ENCODE measurements at places on chromosomes 16 and 17.

DNA sequence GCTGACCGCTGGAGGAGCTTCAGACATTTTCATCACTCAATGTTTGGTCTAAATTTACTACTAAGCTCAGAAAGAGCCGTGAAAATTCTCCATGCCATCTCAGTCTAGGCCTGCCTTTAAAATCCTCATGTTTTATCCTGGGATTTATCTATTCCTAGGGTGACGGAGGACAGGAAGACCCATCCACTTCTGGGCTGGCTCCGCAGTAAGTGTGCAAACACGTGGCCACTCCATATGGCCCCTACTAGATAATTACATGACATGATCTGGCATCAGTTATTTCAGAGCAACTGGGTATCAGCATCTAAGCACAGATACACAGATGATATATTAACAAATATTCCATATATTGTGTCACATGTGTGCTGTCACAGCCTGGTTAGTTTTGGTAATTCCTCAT, 77.8 kb upstream of the HS3ST4 start:
- no peak for DNase-seq

- no peak for DNase-seq
Observed at GRCh38 chr17:75188614-75189013, 5.9 kb upstream of the SUMO2 start.

GRCh38 chr16:272633-273546, 2.9 kb downstream of the RGS11 start:
- DNase-seq: no peak

- peak; percentile 12 for DNase-seq
Observed at GRCh38 chr16:83308414-83308813, 499.4 kb upstream of the HSBP1 start.

- DNase-seq: no peak
Observed at GRCh38 chr17:51572115-51572514, 311.8 kb downstream of the UTP18 start.

- no peak for DNase-seq
Observed at GRCh38 chr17:72920513-72920912, 172.0 kb downstream of the SLC39A11 start.

GRCh38 chr16:59432896-59433295, 698.8 kb upstream of the GOT2 start:
- DNase-seq: no peak

DNA sequence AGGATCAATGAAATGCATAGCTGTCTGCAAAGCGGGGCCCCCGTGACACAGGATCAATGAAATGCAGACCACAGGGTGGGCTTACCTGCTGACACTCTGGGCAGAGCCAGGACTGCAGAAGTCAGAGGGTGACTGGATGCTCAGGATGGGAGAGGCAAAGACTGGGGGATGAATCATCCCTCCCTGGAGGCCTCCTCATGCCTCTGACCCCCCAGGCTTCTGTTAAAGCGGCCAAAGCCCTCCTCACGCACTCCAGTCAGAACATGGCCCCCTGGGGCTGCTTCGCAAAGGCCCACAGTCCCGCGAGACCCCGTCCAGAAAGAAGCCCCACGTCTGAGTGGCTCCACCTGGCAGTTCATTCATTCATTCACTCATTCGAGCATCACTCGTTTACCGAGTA, 38.4 kb upstream of the FOXF1 start:
- peak; percentile 30 for DNase-seq

DNA sequence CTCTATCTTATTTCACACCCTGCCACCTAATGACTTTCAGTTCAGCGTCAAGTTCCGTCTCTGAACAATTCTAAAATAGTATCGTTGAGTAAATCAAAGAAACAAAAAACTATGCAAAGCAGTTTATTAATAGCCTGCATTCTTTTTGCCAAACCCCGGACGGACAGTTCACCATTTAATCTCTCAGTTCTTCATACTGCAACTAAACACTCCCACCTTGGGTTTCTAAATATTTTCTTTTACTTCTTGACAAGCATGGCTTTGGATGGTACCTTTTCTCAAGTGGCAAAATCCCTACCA, 1.2 kb downstream of the MYH11 start:
- DNase-seq: no peak

- DNase-seq: no peak
Observed at GRCh38 chr16:49017501-49017900, 264.1 kb downstream of the CBLN1 start.

DNA sequence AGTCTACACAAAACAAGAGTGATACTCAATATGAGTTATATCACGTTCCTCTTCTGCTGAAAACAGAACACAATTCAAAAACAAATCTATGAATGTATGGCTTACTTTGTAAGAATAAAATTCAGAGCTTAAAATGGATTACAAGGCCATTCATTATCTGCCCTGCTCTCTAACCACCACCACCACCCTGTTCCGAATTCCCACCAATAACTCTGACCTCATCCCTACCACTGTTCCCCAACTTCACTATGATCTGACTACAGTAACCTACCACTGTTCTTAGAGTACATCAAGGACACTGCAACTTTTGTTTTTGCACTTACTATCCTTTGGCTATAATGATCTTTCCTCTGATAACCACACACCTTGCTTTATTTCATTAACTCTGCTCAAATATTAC, 21.3 kb downstream of the FBXL20 start:
- DNase-seq: no peak

GRCh38 chr17:68375566-68375965, 81.7 kb downstream of the WIPI1 start:
- DNase-seq: no peak

GRCh38 chr17:17365476-17366110, 62.4 kb downstream of the NT5M start:
- no peak for DNase-seq

DNA sequence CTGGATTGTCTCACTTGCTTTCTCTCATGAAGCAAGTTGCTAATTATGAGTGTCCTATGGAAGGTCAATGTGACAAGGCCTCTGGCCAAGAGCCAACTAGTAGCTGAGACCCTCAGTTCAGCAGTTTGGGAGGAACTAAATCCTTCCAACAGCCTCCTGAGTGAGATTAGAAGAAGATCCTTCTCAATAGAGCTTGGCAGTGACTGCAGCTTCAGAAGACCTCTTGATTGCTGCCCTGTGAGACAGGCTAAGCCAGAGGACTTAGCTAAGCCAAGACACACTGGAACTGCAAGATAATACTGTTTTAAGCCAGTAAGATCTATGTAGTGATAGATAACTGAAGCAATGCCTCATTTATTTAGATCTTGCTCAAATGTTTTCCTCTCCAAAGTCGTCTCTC, 34.3 kb downstream of the PCTP start:
- DNase-seq: no peak

DNA sequence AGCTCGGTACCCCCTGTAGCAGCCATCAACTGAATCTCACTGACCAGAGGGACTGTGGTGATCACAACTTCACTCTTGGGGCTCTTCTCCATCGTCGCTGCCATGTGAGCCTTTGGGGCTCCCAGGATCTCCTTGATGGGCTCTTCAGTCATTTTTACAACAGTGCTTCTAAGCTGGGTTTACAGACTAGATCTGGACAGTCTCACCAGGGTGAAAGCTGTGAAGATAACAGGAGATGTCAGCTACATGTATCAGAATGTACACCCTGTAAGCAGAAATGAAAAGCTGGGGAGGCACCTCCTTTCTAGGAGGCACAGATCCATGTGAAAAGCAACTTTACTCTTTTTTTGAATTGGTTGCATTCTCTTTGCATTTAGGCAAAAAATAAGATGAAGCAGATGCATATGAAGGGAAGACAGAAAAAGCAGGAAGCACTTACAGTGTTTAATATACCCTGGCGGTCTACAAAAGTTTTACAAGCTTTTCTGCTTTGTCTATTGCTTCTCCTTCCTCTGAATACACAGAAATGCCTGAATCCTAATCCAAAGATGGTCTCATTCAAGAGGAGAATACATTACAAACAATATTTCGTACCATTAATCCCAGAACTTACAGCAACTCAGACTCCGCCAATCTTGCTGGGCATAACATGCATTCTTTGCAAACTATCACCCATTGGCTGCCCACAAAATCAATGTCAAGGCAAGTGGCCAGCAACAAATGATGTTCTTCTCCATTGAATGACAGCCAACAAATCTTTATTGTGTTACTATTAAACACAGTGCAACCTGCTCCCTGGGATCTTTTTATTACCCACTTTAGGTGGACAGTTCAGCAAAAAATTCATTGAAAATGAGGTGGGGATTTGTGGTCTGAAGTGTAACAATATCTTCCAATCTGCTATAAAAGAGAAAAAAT, 1.5 kb downstream of the TMEM100 start:
- DNase-seq: no peak

GRCh38 chr16:72743011-72743761, 304.7 kb downstream of the ZFHX3 start:
- no peak for DNase-seq

DNA sequence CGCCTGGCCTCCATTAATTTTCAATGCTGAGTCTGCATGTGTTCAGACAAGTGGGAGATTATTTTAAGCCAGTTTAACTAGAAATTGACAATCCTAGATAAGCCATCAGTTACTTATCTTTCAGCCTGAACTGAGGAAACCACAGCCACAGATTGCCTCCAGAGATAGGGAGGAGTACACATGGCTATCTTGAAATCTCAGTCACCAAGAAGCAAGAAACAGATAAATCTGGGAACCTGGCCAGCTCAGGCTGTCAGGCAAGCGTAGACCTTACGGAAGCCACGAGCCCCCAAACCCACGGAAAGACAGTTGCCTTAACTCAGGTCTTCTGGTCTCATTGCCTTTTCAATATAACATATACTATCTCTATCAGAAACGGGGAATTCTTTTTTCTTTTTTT, 2.0 kb upstream of the GLG1 start:
- DNase-seq: no peak

GRCh38 chr17:67759355-67760171, 41.8 kb downstream of the NOL11 start:
- DNase-seq: peak; percentile 86

GRCh38 chr17:73072219-73072962, 20.1 kb downstream of the SLC39A11 start:
- no peak for DNase-seq

DNA sequence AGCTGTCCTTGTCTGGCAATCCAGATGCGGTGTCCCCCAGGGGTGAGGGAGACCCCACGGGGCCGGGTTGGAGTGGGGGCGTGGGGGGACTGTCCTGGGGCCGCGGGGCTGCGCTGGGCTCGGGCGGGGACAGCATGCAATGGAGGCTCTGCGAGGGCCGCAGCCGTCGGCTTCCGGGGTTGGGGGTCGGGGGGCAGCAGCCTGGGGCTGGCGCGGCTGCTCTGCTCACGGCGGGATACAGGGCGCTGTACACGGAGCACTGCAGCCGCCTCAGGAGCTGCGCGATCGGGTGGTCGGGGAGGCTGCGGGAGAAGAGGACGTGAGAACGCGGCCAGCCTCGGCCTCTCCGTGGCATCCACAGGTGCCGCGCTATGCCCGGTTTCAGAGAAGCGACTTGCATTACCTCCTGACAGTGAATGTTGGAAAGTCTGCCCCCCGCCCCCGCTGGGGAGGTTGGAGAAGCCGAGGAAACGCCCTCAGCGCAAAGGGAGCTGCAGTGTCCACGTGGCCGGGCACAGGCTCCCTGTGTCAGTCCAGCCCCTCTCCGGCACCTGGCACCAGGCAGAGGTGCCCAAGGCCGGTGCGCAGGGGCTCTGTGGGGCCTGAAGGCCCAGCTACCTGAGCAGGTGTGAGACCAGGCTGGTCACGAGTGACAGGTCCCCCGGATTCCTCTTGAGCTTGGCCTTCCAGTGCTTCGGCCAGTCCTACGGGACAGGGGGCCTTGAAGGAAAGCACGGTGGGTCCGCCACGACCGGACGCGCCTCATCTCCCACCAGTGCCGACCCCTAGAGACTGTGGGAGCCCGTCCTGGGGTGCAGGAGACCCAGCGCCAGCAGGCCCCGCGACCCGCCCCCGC, 9.4 kb upstream of the SPATA2L start:
- no peak for DNase-seq

- no peak for DNase-seq
Observed at GRCh38 chr16:48818257-48818656, 208.3 kb upstream of the N4BP1 start.

- DNase-seq: no peak
Observed at GRCh38 chr16:90018652-90019542, at the start of gene DBNDD1. TSS of gene DBNDD1 (minus strand) at chr16:90019456. CDS start at chr16:90019341, 115 bp downstream.

GRCh38 chr17:7308625-7309433, 1.4 kb downstream of the EIF5A start:
- DNase-seq: peak; percentile 86

- peak; percentile 55 for DNase-seq
Observed at GRCh38 chr16:67177743-67178699, 5.7 kb downstream of the MATCAP1 start.

GRCh38 chr16:66984892-66985311, 3.5 kb upstream of the CES4A start:
- DNase-seq: no peak

GRCh38 chr16:1258906-1259759, 3.3 kb downstream of the TPSD1 start:
- DNase-seq: no peak

- no peak for DNase-seq
Observed at GRCh38 chr16:259226-259625, 16.5 kb downstream of the RGS11 start.

GRCh38 chr17:83123896-83124801, 44.7 kb downstream of the METRNL start:
- DNase-seq: no peak

DNA sequence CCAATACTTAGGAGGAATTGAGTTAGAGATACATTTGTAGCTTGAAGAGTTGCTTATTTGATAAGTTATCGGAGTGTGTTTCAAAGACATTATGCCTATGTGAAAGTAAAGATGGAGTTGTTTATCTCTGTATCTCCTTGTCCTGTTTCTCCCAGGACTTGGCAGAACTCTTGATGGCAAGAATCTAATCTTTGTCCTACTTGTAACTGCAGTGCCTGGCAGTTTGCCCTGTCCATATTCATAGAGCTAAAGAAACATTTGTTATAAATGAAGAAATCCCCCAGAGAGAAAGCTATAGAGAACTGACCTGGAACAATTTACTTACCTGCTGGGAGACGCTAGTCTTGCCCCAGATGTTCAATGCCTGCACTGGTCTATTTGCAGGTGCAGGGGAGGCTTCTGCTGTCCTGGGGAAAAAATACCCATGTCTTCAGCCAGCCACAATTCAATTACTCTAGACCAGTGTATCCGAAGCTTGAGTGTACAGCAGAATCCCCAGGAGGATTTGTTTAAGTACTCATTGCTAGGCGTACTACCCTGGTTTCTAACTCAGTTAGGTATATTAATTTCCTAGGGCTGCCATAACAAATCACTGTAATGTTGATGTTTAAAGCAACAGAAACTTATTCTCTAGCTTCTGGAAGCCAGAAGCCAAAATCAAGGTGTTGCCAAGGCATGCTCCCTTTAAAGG, 410.0 kb upstream of the HSBP1 start:
- no peak for DNase-seq

- no peak for DNase-seq
Observed at GRCh38 chr17:55706808-55707773, 15.6 kb downstream of the TMEM100 start.

All from cardiac fibroblast (primary cell).